Stimulated activated effector memory CD8-positive, alpha-beta T cell treated with anti-CD3 and anti-CD28 coated beads, Interleukin-12 subunit alpha, Interleukin-12 subunit beta, amount 100 ng/mL, for 72 hours (primary cell): ENCODE measurements at places on chromosomes 13 and 19.

DNA sequence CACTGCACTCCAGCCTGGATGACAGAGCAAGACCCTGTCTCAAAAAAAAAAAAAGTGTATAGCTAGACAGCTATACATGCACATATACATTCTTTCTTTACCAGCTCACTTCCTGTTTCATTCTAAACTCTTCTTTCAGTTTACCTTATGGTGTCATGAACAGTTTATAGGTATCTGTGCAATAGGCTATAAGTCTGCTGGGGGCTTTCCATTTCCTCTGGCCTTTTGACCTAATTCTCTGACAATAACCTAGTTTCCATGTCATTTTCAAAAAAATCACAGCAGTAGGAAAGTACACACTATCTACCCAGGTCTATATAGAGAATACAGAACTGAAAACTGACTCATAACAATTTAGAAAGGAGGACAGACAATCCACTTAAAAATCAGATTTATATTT is 24.4 kb upstream of the URAD start:
- no peak for DNase-seq

GRCh38 chr19:28710278-28710677 is 502.7 kb downstream of the UQCRFS1 start:
- no peak for DNase-seq

DNA sequence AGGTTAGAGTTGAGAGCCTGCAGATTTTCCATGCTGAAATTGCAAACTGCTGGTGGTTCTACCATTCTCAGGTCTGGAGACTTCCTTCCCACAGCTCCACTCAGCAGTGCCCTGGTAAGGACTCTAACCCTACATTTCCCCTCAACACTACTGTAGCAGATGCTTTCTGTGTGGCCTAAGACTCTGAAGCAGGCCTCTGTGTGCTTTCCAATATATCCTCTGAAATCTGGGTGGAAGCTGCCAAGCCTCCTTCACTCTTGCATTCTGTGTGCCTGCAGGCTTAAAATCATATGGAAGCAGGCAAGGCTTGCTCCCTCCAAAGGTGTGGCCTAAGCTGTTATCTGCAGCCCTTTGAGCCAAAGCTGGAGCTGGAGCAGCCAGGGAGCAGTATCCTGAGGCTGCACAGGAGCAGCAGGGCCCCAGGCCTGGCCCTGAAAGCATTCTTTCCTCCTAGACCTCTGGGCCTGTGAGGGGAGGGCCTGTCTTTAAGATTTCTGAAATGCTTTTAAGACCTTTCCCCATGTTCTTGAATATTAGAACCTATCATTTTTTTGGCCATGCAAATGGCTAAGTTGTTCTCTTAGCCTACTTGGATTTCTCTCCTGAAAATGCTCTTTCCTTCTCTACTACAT is 134.1 kb upstream of the TSHZ3 start:
- no peak for DNase-seq

GRCh38 chr13:52845766-52846566 is 2.5 kb downstream of the PCDH8 start:
- DNase-seq, result peak; percentile 54

GRCh38 chr19:31553846-31554215 is 204.6 kb upstream of the TSHZ3 start:
- no peak for DNase-seq

GRCh38 chr13:24671386-24672113 is 8.7 kb upstream of the ATP12A start:
- no peak for DNase-seq
